Panc1 (cell line): ENCODE measurements at places on chromosomes 11 and 22. TPM values are rescaled to one million over a fixed set of nuclear protein-coding genes. Genes with fewer than 3 reads are reported as not detected.

Gene TCF20
- 79.8 TPM for total RNA-seq

Gene INPPL1
- total RNA-seq = 298 TPM

Gene GGT1
- total RNA-seq = 2.6 TPM

Gene C22orf31
- not detected for total RNA-seq

Gene TSGA10IP
- total RNA-seq = not detected

Gene PAX6
- total RNA-seq = 0.49 TPM

Gene APOA4
- not detected for total RNA-seq

Gene TNNI2
- 0.46 TPM for total RNA-seq

Gene PTGDR2
- total RNA-seq = not detected

Gene FXYD2
- 0.39 TPM for total RNA-seq

Gene ART5
- total RNA-seq = 12.8 TPM

Gene NNMT
- 1.7 TPM for total RNA-seq

Gene SCN3B
- total RNA-seq = 0.10 TPM

Gene OR52I2
- total RNA-seq = not detected

Gene SCARF2
- 3.2 TPM for total RNA-seq

Gene CENPM
- 39.8 TPM for total RNA-seq

Gene OR51I2
- not detected for total RNA-seq

Gene DDI1
- not detected for total RNA-seq

Gene WT1
- total RNA-seq = 15.9 TPM
